HAP-1 (cell line): ENCODE measurements at places on chromosomes 2 and 18.
A peak's percentile ranks its signal among the peaks of the same experiment; 100 is the strongest.

DNA sequence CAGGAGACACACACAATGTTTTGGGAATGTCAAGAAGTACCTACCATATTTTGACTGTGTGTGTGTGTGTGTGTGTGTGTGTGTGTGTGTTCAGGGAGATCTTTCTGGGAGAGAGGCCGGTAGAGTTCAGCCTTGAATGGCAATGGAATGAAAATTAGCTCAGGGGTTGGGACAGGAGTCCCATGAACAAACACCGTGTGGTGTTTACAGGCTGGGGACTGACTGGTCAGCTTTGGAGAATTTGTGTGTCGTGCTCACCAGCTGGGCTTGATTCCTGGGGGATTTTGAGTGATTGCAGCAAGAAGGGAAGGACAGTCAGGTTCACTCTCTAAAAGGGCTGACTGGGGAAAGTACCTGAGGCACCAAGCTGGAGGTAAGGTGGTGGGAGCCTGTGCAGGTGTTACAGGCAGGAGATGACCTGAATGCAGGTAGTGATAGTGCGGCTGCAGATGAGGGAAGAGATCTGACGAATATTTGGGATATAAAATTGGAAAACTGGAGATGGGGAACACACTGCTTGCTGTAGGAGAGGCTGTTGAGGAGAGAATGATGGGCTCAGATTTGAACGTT lies 2.5 kb upstream of the ADNP2 start:
- DNase-seq = no peak

DNA sequence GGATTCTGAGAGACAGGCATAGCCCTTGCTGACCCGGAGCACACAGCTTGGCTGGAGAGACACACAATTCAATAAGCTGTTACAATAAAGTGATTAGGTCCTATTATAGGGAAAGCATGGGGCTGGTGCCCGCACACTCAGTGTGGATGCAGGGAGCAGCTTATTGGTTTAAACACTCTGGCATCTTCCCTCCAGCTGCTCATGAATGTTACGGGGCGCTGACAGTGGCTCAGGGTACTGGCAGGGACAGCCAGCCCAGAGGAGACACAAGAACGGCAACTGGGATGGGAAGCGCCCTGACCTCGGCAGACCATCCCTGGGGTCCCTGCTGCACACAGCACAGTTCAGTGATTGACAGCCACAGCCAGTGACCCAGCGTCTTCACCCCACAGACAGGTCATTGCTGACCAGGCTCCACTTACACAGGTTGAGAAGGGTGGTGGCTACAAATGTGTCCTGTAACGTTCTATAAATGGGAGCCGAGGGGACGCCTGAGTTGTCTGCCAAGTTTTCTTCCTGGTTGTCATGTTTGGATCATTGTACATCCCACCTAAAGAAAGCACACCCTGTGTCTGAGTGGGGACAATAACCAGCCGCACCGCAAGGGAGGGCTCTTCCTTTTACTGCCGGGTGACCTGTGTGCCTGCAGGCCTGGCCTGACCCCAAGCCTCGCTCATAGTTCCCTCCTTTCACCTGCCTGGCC lies 60.3 kb downstream of the SH3BP4 start:
- no peak for DNase-seq

DNA sequence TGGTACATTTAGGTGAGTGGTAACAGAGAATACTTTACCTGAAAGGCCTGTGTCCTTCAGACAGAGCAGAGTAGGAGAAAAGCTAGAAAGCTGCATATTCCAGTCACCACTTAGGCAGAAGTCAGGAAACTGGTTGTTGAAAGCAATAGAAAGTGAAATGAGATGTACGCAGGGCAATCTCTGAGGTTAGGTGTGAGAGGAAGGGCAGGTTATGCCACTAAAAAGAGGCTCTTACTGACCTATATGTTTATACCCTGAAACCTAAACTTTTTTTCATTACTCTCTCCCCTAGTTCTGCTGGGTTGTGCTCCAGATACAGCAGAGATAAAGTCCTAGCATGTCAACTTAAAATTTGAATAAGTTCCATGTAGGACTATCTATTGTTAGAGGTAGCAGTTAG lies 93.5 kb downstream of the COX7A2L start:
- no peak for DNase-seq

- DNase-seq = no peak
These were observed 42.0 kb upstream of the CCDC150 start for GRCh38 chr2:196597531-196597930.

GRCh38 chr2:234620018-234620417 lies 123.1 kb upstream of the ARL4C start:
- DNase-seq = no peak

- DNase-seq = no peak
These were observed 805.1 kb downstream of the RNF144A start for GRCh38 chr2:7722212-7722910.

DNA sequence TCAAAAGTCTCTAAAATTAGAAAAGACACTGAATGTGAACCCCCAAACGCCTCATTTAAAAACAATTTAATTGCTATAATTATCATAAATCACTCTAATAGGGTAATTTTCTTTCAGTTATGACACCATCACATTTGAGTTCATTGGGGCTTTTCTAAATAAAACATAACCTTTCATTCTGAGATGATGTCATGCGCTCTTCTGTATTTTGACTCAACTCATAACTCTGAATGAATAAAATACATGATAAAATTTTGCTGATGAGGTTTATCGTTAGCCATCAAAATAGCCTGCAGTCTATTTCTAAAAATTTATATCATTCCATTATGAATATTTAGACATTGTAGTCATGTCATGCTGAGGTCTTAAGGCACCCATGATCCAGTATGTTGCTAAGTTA lies 1099.7 kb downstream of the SUCLG1 start:
- DNase-seq = no peak

- no peak for DNase-seq
These were observed 37.8 kb upstream of the SEC11C start for GRCh38 chr18:59101830-59102414.

DNA sequence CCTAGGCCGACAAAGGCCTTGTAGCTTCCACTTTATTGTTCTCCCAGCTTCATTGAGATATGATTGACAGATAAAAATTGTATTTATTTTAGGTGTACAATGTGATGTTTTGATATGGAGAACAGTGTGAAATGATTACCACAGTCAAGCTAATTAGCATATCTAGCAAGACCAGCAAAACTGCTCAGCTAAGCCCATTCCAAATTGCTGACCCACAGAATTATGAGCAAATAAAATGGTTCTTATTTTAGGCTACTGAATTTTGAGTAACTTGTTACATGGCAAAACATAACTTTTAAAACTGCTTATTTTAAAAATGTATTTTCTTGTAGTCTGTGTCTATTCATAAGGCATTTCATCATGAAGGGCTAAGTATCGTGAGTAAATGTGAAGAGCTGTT lies 8.6 kb upstream of the SELENOI start:
- no peak for DNase-seq

DNA sequence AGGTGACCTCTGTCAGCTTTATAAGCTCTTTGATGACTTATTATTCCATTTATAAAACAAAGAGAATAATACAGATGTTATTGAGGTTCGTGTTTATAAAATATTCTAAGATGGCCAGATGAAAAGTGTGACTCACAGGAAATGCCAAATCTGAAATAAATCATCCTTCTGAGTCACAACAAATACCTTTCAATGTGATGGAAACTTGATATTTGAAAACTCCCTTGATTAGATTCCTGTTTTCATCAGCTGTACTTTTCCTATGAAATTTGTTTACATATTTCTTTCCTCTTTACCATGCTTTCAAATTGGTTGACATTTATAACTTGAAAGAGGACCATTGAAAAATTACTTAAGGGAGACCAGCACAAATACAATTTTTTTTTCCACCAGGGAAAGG lies 30.6 kb upstream of the PPP1R1C start:
- no peak for DNase-seq

- DNase-seq = no peak
These were observed 31.6 kb downstream of the NDUFS1 start for GRCh38 chr2:206127656-206128055.

DNA sequence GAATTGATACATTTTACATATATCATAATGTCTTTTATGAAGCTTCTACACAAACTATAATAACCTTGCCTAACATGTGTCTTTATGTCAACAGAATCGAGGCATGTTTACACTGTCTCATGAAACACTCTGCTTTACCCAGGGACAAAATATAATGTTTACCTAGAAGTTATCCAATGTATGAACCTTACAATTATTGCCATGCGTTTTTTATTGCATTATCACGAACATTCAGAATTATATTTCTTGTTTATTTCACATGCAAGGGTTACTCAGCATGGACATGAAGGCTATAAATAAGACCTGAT lies 19.8 kb downstream of the LONRF2 start:
- DNase-seq = no peak

GRCh38 chr2:116809109-116809508 lies 1005.4 kb upstream of the DDX18 start:
- no peak for DNase-seq

- DNase-seq = no peak
These were observed 229.3 kb downstream of the CDCA7 start for GRCh38 chr2:173584000-173584399.

- DNase-seq = no peak
These were observed 13.1 kb upstream of the CETN1 start for GRCh38 chr18:567122-567521.

- no peak for DNase-seq
These were observed 142.9 kb downstream of the NR4A2 start for GRCh38 chr2:156189584-156189983.

DNA sequence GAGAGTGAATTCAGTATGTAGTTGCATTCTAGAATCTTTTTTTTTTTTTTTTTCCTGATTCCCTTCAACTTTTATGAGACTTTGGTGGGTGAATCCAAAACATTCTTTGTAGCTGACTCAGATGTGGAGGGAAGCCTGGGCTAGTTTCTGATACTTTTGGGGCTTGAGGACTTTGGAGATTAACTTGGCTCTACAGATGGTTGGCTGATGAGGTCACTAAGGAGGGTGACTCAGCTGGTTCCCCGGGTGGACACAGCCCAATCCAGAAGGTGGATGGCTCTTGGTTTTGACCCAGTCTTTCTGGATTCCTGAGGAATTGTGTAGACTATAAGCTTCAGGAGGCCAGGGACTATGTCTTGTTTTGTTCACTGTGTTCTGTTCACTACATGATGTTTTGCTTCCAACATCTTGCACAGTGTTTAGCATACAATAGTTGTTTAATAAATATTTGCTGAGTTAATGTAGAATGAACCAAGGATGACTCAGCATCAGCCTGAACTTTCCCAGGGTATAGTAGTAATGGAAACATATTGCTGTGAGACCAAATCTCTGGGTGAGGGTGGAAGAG lies 30.5 kb downstream of the LAMA3 start:
- no peak for DNase-seq

- DNase-seq = peak; percentile 54
These were observed at the start of gene SCN3A for GRCh38 chr2:165203689-165204559. Gene SCN3A, minus strand, starts transcription at chr2:165204050. Its CDS starts 27,656 bp downstream, at chr2:165176394.

DNA sequence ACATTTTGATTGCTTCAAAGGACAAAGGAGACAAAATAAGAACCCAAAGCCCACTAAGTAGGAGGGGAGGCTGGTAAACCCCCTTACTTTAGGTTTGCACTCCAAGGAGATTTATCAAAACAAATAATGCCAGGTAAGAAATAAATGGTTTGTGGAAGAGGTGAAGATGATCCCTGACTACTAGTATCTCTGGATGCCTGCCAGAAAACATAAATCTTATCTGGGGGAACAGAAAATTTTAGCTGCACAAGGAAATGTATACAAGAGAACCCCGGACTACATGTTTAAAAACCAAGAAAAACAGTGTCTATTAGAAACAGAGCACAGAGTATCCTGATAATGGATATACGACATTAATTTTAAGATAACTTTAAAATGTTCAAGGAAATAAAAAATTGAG lies 114.1 kb downstream of the TRABD2A start:
- DNase-seq = no peak

DNA sequence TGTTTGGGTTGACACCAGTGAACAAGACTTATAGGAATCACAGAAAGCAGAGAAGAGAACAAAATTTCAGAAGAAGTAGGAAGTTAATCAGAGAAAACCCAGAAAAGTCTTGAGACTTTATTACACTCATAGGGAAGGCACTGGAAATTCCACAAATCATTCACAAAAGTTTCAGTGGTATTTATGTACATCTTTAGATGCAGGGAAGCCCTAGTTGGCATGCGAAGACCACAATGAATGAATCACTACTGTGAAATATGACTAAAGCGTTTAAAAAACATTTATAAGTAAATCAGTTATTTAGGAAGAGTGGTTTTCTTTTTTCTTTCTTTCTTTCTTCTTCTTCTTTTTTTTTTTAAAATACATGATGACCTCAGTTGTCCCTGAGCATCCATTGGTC lies 105.1 kb downstream of the NUP35 start:
- DNase-seq = no peak

GRCh38 chr18:6942742-6943141 lies 174.9 kb downstream of the LAMA1 start:
- no peak for DNase-seq

DNA sequence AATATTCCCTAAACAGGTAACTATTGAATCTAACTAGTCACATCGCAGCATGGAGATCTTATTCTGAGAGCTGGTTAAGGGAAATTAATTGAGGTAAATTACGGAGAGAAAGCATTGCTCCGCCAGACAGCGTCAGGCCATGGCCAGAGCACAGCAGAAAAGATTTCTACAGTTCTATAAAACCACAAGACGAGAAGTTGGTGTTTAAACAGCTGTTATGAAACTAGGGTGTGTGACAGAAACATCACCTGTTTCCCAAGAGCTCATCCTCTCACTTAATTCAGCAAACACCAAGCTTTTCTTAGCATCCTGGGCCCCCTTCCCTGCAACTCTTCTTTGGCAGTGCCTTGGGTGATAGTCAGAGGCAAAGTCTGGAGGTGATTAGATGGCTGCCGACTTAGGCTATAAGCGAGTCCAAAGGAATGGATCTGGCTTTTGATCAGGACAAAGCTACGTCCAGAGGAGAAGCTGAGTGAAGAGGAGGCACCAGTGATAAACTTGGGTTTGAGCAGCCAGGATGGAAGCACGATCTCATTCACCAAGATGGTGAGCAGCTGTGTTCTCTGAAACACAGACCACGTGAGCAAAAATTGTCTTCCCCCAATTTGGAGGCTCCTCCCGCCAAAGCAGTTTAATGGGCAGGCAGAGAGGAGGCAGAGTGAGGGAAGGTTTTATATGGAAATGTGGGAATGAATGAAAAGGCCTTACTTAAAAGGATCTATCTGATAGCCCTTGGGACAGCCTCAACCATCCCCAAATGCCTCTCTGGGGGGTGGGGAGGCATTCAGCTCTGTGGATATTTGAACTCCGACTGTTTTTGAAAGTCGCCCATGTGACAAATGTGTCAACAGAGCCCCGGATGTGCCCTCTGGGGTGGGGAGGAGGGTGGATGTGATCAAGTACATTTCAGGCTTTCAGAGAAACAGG lies 57.8 kb downstream of the PKDCC start:
- no peak for DNase-seq

DNA sequence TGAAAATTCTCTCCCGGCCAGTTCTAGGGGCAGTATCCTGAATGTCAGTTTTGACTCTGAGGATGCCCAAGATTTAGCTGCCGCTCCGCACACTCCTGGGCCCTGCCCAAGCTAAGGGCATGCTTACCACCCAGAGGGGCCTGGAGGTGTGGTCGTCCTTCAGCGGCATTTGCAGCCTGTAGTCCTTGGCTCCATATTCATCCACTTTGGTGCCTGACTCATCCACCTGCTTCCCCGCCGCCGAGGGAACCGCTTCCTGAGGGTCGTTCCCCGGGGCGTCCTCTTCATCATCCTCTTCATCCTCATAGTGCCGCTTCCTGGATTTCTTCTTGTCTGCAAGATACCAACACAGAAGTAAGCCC lies 577 bp downstream of the ERCC3 start:
- DNase-seq = no peak

- DNase-seq = no peak
These were observed 20.4 kb downstream of the ZRANB3 start for GRCh38 chr2:135510577-135510976.
